ENCODE measurements at places on chromosomes 3 and 15.

DNA sequence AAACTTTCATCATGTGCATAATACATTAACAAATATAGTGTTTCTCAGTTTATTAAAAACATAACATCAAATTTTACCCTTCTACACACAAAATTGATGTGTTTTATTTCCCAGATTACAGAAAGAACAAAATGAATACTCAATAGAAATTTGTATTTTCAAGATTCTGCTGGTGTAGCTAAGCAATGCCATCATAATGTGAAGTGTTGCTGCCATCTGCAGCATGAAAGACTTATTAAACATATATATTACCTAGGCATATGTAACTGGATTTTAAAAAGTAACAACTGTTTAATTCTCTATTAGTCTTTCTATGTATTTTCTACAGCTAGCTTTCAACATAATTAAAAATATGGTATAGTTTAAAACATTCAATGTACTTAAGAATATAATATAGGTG is 27.5 kb downstream of the PLSCR5 start:
- peak; percentile 48 for DNase-seq

DNA sequence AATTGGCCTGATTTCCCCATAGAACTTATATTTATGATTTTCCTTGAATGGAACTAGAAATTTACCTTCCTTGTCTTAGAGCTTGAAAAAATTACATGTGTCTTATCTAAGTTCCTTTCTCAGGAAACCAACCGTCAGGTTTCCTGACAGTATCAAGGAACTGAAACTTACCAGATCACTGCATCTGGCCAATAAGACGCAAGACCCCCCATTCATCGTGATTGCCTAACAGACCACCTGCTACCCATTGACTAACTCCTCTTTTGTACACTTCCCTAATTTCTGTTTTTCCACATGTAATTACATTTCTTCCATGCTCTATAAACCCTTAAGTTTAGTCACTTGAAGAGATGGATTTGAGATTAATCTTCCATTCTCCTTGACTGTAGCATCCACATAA is 517.2 kb upstream of the CBLB start:
- DNase-seq: no peak

GRCh38 chr3:57951066-57951882 is 56.9 kb upstream of the FLNB start:
- DNase-seq: no peak

GRCh38 chr3:72224804-72225509 is 440.0 kb upstream of the PROK2 start:
- DNase-seq: no peak

GRCh38 chr3:43153216-43154083 is 47.6 kb upstream of the POMGNT2 start:
- DNase-seq: no peak

- DNase-seq: no peak
These were observed 916.2 kb upstream of the CADM2 start for GRCh38 chr3:84042399-84043106.

- no peak for DNase-seq
These were observed 1.1 kb downstream of the RCCD1 start for GRCh38 chr15:90955624-90956273.

DNA sequence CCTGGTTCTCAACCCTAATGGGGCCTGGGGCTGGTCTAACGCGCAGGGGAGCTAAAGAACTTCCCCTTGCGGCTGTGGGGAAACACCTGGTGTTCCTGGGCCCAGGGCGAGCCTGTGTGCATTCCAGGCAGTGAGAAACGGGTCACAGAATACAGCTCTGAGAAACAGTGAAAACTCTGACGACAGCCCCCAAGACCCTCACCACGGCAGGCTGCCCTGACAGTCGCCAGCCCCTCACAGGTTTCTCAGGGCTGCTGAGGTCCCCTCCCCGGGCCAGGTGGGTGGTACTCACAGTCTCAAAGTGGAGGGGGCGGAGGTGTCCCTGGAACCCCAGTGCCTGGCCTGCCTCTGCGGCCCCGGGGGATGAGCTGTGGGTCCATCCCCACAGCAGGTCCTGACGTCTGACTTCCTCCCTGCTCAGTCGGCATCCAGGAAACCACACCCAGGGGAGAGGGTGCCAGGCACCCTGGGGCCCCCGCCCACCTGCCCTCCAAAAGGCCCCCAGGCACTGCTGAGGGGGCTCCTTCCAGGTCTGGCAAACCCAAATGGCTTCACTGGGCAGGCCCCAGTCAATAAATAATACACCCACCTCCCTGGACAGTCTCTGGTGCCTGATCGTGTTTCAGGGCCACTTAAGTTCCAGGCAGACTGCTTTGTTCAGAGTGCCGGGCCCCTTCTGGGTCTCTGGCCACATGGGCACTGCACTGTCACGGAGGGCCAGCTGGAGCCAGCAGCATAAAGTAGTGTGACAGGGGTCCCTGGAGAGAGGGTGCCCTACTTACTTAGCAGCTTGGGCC is 57.7 kb downstream of the IQSEC1 start:
- peak; percentile 85 for DNase-seq

- DNase-seq: no peak
These were observed 145.3 kb upstream of the ROPN1 start for GRCh38 chr3:124137216-124137615.

DNA sequence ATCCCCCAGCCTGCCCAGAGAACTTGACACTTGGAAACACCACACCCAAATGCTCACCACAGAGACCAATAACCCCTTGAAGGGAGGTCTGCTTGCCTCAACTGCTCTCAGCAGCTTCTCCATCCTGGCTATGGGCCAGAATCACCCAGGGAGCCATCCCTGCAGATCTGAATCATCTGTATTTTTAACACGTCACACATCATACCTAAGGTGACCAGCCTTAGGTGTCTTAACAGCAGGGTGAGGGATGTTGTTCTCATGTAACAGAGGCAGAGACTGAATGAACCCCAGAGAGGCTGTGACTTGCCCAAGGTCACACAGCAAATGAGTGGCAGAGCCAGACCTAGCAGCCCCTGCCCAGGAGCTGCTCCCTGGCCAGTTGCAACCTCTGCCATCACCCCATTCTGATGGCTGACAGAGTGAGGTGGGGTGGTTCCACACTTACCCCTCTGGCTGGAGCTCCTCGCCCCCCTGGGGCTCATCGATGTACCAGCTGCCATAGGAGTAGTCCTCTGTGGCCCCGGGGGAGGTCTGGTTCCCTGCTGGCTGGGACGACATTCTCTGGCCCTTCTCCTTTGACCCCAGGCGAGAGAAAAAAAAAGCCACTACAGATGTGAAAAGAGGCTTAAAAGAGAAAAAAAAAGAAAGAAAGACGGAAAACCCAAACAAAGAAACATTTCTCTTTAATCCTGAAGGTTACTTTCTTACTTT is 722 bp downstream of the STRA6 start:
- no peak for DNase-seq

DNA sequence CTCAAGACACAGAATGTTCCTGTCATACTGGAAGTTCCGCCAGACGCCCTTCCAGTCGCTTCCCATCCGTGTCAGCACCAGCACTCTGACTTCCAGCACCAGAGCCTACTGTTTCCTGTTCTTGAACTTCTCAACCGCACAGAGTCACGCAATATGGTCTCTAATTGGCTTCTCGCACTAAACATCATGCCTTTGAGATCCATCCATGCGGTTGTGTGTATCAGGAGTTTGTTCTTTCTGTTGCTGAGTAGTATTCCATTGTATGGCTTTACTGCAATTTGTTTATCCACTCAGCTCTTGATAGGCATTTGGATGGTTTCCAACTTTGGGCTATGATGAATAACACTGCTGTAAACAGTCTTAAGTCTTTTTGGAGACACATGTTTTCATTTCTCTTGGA is 112.1 kb downstream of the LRRK1 start:
- no peak for DNase-seq

DNA sequence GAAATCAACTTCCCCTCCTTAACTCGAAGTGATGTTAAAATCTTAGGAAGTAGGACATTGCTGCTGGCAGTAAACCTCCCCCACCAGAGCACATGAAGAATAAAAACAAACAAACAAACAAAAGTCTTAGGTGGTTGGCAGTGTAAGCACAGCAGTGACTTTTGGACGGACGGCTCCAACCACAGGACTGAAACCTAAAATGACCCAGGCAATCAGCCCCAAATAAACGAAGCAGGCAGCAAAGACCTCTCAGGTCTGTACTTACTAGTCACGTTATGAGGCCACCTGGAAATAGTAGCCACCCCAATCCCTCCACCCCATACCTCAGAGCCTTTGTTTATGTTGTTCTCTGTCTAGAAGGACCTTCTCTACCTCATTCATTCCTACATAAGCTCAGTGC is 33.5 kb upstream of the HES1 start:
- no peak for DNase-seq

- no peak for DNase-seq
These were observed 2.2 kb upstream of the ISLR2 start for GRCh38 chr15:74127954-74128784.

Measured in CD4-positive, alpha-beta T cell treated with Interleukin-10 for 1 hour (primary cell).